ENCODE measurements at places on chromosomes 7 and 10.

DNA sequence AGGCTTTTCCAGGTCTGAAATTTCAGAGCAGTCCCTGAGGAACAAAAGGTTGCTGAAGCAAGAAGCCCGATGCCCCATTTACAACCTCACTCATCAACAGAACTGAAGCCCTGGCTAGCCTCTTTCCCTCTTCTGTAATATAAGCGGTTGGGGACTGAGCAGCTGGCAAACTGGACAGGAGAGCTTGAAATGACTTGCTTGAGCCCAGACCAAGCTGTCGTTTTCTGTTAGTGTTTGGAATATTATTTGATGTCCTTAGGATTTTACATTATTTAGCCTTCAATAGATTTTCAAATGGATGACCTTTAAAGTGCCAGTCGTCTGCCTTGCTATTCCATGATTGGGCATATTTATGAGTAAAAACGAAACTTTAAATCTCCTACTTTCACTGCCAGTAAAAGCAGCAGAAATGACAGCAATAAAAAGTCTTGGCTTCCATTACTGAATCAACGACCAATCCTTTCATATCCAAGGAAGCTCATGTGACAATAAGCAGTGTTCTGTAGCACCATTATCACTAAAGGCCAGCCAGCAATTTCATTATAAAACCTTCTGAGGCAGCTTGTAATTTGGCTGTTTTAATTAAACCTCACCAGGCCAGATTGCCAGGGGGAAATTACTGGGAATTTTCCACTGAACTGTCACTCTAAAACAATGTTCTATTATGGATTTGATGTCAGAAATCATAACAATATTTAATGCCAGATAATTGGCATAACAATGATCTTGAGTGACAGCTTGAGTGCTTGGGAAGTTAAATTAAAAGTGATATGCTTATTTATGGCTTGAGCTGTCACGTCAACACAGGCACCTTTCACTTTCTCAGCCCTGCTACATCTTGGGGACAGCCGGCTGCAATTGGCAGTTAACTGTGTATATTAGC is 85.9 kb downstream of the LSMEM1 start:
- peak; percentile 36 for DNase-seq

DNA sequence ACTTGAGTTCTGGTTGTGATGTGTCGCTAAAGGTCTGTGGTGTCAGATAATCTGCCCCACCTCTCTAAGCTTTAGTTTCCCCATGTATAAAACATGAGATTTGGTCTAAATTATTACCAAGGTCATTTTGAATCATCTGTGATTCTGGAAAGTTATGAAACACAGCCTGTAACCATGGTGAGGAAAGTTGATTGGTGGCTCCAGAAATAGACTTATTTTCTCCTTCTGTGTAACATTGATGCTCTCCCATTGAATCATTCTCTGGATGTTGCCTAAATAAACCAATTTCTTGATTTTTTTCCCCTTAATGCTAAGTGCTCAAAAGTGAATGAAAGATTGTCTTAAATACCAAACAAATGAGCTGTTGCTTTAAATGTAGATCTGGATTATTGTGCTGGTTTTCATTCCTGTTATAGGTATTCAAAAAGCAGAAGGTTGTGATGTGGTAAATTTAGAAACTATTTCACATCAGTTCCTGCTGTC is 30.0 kb upstream of the PCGF5 start:
- no peak for DNase-seq

DNA sequence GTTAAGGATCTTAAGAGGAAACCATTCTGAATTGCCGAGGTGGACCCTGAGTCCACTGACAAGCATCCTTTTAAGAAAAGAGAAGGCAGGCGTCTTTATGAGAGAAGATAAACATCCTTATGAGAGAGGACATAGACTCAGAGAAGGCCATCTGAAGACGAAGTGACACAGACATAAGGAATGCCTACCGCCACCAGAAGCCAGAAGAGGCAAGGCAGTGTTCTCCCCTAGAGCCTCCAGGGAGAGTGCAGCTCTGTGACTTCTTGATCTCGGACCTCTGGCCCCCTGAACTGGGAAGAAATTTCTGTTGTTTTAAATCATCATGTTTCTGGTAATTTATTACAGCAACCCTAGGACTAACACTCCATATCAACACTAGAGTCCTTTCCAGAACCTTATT is 25.2 kb upstream of the ING3 start:
- no peak for DNase-seq

- no peak for DNase-seq
These were observed 48.4 kb downstream of the MDFIC start for GRCh38 chr7:114970308-114970707.

GRCh38 chr7:114928060-114928459 is 6.2 kb downstream of the MDFIC start:
- no peak for DNase-seq

DNA sequence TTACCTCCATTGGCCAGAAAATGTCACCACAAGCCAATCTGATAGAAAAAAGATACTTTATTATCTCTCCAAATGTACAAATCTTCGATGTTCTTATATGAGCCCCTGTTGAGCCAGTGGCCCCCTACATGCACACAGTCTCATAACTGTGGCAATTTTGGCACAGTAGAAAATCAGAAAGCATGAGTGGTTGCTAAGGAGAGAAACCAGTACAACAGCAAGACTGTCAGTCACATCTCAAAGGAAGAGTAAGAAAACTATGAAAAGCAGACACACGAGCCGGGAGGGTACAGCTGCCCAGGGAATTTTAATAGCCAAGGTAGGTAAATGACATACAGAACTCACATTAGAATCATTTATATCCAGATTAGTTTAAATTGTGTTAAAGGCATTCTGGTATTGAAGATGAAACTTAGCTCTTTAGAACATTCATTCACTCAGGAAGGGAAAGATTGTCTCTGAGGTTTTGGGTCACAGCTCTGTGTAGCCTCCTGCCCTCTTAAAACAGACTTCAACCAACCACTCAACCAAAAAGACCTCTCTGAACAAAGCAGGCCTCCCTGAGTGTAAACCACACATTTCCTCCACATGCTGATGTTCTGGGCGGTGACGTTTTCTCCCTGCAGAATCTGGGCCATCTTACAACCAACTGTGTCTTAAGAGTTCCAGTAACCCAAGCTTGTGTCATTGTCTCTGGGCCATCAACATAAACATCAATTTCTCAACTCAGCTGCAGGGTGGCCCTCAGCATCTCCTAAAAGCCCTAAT is 80.8 kb upstream of the ADAM12 start:
- DNase-seq, result no peak

DNA sequence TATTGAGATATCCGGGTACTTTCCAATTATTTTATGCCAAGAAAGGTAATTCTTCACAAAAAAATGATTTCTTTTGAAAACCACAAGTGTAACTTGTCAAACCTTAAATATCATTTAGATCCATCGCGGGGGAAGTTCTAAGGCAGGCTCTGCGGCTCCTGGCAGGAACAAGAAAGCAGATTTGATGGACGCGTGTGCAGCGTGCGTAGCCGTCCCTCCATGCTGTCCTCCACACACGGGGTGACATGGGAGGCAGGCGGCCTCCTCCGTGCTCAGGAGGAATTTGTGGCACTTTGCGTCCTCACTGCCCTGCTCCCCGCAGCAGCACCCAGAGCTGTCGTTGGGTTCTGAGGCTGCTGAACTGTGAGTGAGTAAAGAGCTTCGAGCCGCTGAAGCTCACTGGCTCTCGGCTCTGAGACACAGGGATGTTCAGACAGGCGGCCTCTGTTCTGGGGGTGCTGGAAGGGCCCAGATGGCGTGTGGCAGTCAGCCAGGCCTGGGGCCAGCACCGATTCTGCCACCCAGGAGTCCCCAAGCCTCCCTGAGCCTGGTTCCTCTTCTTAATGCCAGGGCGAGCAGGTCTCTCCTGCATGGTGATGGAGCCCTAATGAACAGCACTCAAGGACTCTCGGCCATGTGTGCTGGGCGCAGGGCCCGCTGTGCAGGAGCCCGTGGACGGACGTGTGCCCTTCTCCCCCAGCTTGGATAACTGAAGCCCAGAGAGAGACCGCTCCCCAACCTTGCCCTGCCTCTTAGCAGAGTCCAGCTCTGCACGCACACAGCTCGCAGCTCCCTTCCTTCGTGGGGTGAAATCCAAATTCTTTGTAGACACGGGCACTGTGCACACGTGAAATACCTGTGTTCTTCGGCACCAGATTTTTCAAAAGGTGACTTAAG is 185.4 kb upstream of the SHH start:
- no peak for DNase-seq

GRCh38 chr7:100053215-100053614 is 3.6 kb downstream of the ZSCAN21 start:
- DNase-seq, result peak; percentile 57

- peak; percentile 48 for DNase-seq
These were observed at the start of gene EEF1AKMT2 for GRCh38 chr10:124791547-124792348. TSS of gene EEF1AKMT2 (minus strand) at chr10:124791887. CDS start at chr10:124791833, 54 bp downstream.

- DNase-seq, result no peak
These were observed 15.8 kb downstream of the PODXL start for GRCh38 chr7:131540491-131541162.

DNA sequence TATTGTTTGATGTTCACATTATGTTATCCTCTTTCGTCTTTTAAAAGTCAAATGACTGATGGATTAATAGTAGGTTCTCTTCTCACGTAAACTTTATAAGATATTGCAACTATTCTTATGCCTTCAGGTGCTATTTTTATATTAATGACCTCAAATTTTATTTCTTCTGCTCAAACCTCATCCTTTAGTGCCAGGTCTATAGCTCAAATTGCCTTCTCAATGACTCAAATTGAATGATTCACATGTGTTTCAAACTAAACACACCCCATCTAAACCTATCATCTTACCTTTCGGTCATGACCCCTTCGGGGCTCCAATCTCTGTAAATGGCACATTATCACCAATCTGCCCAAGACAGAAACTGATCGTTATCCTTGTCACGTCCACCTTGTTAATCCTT is 22.0 kb upstream of the LIPF start:
- DNase-seq, result no peak

DNA sequence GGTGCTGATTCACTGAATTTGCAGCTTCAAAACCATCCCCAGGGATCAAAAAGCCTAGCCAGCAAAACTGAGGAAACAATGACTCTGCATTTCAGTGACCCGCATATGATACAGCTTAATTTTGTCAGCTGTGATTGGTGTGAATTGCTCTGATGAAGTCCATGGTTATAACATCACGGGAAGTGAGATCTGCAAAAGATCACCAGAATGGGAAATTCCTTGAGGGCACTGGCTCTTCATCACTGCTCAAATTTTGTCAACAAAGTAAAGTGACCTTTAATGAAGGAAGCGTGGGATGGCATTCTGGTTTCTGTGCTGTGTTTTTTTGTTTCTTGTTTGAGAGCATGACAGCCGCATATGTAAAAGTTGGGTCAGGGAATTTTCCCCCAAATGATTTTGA is 745.9 kb downstream of the GATA3 start:
- no peak for DNase-seq

- DNase-seq, result no peak
These were observed 21.2 kb upstream of the PRKAG2 start for GRCh38 chr7:151897951-151898686.

DNA sequence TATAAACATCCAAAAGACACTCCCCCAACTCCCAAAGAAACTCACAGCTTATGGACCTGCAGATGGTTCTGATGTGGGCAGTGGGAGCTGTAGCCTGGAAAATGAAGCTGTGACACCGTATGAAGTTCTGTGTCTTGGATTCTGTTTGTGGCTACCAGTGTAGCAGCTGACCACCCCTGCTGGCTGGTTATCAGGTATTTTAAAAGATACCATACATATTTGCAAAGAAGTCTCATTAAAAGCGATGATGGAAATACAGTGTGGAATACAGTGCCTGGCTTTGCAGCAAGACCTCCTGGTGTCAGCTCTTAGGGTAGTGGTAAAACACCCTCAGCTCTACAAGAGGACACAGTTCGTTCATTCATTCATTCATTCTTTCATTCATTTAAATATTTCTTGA is 194.3 kb upstream of the PRKCQ start:
- DNase-seq, result no peak

DNA sequence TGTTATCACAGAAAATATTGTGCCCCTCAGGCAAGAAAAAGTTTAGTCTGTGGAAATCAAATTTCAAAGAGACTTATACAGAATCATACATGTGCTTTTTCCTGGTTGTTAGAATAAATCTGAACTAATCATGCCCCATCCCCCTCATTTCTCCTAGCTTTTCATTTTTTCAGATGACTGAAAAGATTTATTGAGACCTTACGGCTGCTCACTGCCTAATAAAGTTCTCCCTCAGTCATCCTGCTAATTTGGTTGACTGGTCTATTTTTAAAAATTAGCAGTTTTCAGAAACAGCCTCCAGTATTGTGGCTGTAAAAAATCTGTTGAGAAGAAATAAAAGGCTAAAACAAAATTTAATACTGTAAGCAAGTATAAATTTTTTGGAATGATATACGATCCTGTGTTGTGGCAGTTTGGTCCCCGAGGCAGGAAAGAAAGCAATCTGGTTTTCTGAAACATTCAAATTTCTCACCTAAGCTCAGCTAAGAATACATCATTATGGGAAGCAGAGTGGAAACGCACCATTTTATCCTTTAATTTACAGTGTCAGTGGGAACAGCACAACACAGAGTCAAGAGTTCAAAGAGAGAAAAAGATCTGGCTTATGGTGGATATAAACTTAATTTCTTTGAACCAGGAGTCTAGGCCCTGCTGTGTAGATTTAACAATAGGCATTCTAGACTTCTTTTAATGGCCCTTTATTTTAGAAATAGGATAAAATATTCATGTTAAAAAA is 144.4 kb downstream of the KCND2 start:
- no peak for DNase-seq

- DNase-seq, result no peak
These were observed 347.3 kb downstream of the ARL4A start for GRCh38 chr7:13034693-13035092.

- DNase-seq, result no peak
These were observed 2.0 kb upstream of the TSPAN14 start for GRCh38 chr10:80452069-80452468.

GRCh38 chr7:264541-265191 is 25.3 kb upstream of the FOXL3 start:
- no peak for DNase-seq

DNA sequence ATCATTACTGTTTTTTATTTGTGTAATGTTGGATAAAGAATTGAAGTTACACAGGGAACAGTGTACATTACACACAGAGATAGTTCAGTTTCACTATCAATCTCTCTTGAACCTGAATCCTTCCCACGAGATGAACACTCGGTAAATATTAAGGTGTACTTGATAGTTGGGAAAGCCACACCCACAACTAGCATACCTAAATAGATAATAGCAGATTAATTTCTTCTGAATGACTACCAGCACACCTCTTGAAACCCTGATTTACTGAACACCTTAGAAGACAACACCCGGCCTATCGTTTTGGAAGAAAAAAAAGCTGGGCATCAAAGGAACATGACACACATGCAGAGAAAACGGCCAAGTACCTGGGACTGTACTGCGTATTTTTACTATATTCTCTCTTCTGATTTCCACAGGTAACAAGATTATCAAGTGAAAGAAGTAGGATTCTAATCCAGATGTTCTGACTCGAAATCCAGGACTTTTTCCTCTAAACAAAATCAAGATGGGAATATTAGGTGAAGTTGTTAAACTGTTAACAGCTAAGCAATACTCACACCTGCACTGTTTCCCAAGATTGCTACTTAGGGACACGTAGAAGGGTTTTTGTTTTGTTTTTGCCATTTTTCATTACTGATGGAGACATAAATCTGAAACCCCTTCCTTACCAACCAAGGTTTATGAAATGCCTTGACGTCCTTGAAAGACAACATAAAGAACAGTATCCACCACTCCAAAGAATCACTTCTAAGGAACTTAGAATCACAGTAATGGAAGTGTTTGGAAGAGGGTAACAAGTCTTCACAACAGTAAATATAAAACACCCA is 1.0 kb downstream of the CCDC186 start:
- DNase-seq, result no peak

- no peak for DNase-seq
These were observed 538.5 kb upstream of the MKI67 start for GRCh38 chr10:128664729-128665128.
